Neuronal stem cell (in vitro differentiated cells): ENCODE measurements at places on chromosomes 4 and X.

GRCh38 chr4:120156120-120156718 lies 89.6 kb upstream of the MAD2L1 start:
- DNase-seq: peak; percentile 69

DNA sequence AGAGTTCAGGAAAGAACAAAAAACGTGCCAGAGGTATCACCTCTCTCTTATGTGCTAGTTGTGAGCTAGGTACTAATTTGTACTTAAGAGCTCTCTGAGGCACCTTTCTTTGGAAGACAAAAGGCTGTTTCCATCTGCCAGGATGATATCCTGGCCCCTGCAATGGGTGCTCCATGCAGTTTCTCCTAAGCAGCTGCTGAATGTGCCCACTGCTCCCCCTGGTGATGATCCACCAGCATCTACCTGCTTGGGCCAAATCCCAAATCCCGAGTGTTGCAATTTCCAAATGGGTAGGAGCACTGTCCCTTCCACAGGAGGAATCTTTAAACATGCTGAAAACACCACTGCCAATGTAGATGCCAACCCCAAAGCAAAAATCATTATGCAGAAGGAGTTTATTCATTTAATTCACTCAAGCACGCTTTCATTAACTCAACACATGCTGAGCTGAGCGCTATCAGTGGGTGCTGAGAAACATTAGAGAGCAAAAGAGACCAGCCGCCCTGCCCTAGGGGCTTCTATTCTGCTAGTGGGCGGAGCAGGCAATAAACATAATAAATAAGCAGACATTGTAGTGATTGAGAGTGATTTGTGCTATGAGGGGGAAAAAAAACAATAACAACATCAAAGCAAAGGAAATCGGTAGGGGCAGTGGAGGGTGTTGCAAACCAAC lies 69.6 kb upstream of the C4orf50 start:
- peak; percentile 42 for DNase-seq

DNA sequence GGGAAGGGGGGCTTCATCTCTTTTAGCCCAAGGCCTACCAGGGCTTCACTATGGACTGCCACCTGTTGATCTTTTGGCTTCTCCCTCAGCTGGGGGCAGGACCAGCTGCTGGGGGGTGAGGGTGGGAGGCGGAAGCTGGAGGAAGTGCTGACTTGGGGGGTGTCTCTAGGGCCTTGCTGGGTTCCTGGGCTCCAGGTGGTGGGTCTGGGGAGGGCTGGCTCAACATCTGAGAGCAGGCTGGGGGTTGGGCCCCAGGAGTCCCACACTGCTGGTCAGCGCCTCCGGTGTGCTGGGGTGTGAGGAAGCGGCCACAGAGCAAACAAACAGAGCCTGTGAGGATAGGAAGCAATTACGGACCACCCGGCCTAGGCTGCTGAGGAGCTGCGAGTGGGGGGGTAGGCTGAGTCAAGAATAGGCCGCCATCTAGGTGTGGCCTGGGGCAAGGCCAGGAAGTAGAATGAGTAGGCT lies 85.7 kb downstream of the EFNB1 start:
- no peak for DNase-seq

DNA sequence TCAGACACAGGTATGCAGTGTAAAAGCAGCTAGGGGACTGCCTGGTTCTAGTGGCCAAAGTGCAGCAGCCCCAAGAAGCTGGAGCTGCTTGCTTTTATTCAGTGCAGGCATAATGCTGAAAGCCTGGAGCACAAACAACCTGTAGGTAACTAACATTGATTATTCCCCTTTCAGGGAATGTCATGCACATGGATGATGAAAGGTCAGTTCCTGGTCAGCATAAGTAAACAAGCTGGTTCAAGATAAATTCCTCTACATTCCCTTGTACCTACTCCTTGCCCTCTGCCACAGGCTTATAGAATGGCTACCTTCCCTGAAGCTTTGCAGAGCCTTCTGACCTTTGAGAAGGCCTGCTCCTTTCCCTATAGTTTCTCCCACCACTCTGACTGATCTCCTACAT lies 1318.5 kb upstream of the ADGRL3 start:
- DNase-seq: no peak

DNA sequence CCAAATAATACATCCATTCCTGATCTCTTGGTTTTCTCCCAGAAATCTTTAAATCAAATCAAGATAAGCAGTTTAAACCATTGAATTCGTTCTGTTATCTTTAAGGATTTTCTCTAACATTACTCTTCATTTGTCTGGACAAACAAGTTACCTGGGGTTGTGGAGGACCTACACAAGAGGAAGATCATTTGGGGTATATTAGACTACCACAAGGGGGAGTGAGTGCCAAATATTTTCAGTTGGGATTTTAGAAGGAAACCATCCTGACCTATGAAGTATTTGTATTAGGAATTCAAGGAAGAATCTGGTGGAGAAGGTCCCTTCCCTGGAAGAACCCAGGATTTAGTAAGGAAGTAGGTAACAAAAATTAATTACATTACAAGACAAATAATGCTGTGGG lies 12.0 kb upstream of the DCHS2 start:
- DNase-seq: peak; percentile 23

- no peak for DNase-seq
Measured at GRCh38 chr4:38967260-38968095, 64.7 kb downstream of the TMEM156 start.

DNA sequence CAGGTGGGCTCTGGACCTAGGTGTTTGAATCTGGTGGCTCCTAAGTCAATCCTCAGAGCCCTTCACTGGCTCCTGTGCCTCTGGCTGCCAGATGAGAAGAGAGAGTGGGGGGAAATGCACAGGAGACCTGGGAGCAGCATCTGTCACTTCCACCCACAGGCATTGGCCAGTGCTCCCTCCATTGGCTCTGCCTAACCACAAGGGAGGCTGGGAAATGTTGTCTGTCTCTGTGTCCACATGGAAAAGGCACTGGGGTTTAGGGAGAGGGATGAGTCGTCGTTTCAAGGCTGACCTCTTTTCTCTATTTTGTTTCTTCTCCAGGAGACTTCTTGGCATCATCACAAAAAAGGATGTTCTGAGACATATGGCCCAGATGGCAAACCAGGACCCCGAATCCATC lies 76.4 kb downstream of the CLCN4 start:
- no peak for DNase-seq

DNA sequence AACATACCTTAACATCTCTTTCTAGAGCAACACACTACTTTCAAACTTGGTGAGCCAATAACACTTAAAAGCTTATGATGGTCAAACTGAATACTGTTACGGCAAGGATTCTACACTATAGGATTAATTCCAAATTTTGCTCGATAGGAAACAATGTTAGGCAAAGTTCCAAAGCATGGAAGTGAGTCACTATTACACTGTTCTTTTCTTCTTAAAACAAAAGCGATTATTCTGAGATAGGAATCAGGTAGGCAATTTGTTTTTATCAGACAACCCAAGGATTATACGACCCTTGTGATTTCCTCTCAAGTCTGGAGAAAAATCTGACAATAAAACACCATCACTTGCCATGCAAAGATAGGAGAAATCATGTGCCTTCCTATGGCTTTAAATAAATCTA lies 81.5 kb downstream of the HUWE1 start:
- no peak for DNase-seq

DNA sequence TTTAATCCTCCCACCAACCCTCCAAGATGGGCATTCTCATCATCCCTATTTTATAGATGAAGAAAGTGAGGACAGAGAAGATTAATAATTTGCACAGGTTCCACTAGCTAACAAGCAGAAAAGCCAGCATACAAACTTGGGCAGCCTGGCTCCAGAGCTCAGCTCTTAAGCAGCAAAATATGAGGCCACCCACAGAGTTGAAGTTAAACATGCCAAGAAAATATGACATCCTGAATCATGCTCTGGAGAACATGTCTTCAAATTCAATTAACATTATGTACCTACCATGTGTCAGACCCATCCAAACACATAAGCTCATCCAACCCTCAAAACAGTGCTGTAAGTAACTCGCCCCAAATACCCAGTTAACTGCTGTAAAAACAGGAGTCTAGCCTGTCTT lies 33.9 kb downstream of the USP46 start:
- DNase-seq: no peak

DNA sequence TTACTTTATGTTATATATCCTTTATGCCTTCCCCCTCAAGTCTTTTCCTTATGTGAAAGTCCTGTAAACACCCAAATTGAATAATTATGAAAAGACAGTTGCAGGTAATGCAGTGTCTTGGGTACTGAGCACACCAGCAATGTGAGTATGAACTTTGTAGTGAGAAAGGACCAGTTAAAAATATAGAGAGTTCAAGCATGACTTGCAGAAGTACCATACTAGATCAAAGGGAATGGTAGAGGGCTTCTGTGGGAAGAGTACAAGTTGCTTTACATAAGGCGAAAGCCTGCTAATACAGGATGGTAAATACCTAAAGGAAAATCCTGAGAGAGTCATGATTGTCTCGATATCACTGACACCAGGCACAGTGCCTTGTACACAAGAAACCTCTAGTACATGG lies 25.7 kb downstream of the KIAA0232 start:
- DNase-seq: no peak

DNA sequence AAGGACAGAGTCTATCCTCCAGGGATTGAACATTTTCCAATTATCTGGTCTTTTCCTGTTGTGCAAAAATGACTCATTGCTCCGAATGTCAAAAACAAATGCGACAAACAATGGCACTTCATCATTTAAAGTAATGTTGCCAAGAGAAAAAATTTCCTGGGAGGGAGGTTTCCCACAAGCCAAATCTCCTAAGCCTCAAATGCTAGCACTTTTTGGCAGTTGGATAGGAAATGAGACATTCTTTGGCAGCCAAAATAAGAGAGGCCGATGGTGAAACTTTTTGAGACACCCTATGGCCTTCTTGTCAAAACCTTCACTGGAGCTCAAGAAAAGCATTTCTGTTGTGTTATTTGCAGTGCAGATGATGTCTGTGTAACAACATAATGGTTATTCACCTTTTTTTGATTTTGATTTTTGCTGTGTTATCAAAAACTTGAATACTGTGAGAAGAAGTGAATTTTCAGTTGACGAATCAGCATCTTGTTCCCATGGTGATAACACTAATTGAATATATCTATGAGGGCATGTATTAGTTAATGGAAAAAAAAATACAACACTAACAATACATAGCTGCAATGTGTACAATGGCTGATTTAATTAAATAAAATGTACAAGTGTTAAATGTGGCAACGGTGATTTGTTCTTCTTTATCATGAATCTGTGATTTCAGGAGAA lies 333.8 kb downstream of the ANK2 start:
- no peak for DNase-seq

DNA sequence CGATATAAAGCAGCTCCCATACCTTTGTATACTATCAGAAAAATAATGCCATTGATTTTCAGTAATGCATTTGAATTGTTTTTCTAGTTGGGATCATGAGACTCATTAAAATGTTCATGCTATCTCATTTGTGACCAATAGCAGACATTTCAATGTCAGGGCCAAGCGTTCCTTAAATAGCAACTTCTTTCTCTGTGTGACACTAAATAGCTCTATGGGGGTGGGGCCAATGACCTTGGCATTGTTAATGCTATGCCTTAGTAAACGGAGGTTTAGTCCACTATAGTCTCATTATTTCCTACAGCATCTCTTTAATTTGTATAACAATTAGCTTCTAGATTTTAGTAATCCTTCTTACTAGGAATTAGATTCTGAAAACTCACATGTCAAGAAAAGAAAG lies 48.6 kb upstream of the ARHGAP24 start:
- no peak for DNase-seq

DNA sequence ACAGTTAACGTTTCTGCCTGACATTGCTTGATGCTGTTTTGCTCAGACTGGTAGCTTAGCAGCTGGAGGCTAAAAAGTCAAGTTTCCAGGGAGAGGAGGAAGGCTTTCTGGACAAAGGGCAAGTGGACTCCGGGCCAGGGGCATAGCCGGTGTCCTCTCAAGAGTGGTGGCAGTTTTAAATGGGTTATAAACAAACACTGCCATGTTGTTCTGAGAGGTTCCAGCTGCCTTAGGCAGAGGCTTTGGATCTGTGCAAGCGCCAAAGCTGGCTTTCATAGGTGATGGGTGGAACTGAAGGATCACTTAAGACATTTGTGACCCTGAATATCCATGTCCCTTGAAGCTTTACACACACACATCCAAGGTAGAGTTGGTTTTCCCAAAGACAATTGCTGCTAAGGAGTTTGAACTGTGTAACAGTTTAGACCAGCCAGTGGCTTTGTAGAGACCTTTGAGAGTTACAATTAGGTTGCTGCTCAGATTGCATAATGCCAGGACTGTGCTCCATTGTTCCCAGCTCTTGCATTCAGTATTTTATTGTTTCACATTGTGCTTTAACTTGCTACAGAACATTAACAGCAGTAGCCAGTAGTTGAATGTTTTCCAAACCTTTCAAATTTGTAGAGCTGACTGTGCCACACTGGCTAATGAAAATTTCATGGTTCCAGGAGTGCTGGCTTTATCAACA lies 54.1 kb upstream of the AP1S2 start:
- no peak for DNase-seq

DNA sequence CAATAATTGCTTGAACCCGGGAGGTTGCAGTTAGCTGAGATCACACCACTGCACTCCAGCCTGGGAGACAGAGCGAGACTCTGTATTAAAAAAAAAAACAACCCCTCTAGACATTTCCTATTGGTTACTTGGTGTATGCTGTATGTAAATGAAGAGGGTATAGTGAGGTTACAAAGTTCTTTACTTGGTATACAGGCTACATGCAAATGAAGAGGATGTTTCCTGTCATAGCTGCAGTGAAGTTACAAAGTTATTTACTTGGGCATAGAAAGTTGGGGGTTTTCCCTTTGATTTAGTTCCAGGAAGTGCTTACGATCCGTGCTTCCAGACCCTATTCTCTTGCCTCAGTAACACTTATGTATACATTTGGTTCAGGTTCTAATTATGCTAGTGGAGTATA lies 38.4 kb upstream of the CLNK start:
- no peak for DNase-seq

GRCh38 chr4:23348789-23349498 lies 540.9 kb downstream of the PPARGC1A start:
- DNase-seq: no peak

DNA sequence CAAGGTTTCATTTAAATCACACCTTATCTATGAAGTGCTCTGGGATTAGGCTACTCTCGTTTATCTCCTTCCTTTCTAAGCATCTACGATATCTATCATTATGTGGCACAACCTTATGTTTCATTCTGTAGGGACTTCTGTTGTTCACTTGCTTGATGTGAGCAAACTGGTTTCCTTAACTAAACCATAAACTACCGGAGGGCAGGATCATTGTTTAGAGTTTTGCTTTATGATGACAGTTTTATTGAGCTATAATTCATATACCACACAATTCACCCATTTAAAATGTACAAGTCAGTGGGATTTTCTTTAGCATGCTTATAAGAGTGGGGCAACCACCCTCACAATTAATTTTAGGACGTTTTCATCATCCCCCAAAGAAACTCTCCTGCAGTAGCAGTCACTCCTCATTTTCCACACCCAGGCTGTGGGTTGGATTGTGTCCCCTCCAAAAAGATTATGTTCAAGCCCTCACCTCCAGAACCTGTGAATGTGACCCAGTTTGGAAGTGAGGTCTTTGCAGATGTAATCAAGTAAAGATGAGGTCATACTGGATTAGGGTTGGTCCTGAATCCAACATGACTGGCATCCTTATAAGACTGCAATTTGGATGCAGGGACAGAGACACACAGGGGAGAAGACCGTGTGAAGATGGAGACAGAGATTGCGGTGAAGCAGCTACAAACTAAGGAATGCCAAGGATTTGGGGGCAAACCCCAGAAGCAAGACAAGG lies 42.1 kb upstream of the SH3RF1 start:
- DNase-seq: no peak

GRCh38 chr4:6856391-6856790 lies 53.2 kb upstream of the TBC1D14 start:
- no peak for DNase-seq

- no peak for DNase-seq
Measured at GRCh38 chrX:96453139-96453538, 231.5 kb upstream of the DIAPH2 start.
